ENCODE measurements at places on chromosomes 7 and 10.

DNA sequence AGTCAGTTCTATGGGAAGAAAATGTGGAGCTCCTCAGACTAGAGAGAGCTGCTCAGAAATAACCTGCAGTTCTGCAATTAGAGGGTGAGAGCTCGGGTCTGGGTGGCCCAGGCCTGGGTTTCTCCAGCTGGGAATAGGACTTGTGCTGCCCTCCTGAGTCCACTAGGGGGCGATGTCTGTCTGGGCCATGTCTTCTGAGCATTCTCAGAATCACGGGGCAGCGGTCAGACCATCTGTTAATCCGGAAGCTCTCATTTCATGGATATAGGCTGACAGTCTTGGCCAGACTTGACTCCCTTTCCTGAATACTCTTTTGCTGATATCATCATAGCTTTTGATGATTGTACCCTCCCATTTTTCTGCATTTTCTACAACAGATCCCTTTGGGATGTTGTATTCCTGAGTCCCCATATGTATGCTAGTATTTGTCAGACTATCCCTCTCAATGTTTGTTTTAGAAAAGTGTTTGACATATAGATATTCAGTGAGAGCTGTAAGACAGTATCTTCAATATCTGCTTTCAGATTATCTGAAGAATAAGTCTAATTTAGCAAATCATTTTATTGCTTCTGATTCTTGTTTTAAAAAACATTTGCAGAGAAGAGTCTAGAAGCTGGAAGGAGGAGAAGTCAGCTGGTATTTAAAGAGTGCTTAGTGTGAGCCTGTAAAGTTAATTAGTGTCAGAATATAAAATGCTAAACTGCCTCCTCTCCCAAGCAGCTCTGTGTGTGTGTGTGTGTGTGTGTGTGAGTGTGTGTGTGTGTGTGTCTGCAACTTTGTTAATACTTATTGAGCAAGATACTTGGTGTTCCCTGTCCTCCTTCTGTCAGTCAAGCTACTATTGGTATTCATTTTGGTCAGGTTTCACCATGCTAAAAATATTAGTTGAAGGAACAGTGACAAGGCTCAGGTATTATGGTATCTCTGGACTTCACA is 38.0 kb downstream of the STARD3NL start:
- DNase-seq: peak; percentile 74

DNA sequence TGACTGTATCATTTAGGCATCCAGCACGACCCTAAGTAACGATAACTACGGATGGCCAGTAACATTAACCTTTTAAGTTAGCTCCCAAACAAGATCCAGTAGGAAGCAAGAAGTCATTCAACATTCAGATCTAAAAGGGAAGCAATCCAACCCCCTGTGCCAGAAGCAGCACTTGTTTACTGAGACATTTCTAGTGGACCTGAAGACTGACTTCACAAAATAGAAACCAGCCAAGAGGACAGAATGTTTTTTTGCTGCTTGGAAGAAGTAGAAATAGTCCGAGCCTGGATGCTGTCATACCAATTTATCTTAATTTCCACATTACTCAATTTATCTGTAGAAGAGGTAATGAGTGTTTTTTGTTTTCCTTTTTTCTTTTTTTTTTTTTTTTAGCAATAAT is 88.0 kb upstream of the CTTNBP2 start:
- no peak for DNase-seq

GRCh38 chr7:17986851-17987250 is 40.8 kb downstream of the PRPS1L1 start:
- no peak for DNase-seq

GRCh38 chr10:78461333-78461732 is 427.7 kb downstream of the RPS24 start:
- DNase-seq: no peak

DNA sequence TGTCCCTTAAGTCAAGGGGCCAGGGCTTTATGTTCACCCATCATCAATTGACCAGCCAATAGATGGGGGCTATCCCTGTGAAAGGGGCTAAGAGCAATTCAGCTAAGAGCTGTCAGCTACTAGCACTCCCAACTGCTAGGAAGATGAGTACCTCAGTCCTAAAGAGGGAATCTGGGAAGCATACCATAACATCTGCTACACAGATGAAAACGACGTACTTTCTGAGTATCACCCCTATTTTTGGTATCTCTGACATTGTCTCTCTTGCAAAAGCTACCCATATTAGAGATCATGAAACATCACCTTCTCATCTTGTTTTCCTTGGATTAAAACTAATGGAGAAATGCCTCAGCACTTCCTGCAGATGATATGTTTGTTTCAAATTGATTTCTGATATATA is 7.5 kb upstream of the SMNDC1 start:
- no peak for DNase-seq

DNA sequence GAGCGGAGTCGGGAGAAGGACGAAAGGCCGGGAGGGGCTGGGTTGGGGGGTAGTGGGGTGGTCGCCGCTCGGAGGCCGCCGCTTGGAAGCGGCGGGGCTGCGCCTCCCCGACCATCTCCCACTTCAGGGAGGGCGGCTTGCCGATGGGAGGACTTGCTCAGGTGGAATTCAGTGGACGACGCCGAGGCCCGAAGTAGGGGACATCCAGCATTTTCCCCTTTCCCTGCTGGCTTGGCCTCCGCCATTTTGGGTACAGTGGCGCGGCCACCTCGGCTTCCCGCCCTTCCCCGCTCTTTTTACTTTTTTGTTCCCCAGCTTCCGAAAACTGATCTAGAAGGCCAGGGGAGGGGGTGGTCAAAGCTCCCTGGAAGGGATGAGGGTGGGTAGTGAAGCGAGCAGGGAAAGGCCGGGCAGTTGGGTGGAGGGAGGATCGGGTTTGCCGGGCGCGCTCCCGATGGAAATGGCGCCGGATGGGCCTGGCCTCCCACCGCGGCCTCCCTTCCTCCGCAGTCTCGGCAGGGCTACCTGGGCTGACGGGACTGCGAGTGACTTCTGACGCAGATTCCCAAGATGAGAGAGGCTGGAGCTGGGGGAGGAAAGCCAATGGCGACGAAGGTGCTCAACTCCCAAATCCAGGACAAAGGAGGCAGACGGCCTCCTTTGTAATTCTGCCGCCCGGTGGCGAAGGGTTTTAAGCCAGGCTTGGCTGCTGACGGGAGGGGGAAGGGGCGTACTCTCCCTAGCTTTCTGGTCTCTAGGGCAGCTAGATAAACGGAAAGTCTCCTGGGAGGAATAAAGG is at the start of gene PBLD:
Gene PBLD (minus strand): TSS at position 670 of the 799 bp plus-strand sequence. CDS start 26,084 bp downstream, outside the sequence.
- peak; percentile 69 for DNase-seq

GRCh38 chr7:37181550-37181932 is 267.1 kb downstream of the ELMO1 start:
- no peak for DNase-seq

GRCh38 chr7:30585675-30586074 is 9.0 kb upstream of the GARS1 start:
- DNase-seq: no peak

DNA sequence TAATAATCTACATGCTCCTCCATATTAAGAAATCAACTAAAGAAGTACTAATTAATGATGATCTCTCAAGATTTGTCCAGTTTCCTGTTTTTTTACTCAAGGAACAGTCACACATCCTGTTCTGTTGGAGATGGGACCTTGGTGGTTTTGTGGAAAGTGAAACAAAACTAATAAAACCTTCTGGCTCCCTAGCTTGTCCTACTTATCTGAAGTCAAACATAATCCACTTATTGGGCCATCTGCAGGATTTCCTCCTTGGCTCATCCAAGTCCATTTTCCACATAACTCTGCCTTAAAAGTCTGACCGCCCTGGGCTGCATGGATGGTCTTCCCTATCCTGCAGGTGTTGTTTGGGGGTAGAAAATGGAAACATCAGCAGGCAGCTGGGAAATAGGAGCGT is 39.4 kb upstream of the TARP start:
- no peak for DNase-seq

GRCh38 chr7:158431941-158432347 is 155.7 kb downstream of the PTPRN2 start:
- DNase-seq: no peak

GRCh38 chr7:78020136-78020873 is 221.7 kb downstream of the PHTF2 start:
- peak; percentile 58 for DNase-seq

DNA sequence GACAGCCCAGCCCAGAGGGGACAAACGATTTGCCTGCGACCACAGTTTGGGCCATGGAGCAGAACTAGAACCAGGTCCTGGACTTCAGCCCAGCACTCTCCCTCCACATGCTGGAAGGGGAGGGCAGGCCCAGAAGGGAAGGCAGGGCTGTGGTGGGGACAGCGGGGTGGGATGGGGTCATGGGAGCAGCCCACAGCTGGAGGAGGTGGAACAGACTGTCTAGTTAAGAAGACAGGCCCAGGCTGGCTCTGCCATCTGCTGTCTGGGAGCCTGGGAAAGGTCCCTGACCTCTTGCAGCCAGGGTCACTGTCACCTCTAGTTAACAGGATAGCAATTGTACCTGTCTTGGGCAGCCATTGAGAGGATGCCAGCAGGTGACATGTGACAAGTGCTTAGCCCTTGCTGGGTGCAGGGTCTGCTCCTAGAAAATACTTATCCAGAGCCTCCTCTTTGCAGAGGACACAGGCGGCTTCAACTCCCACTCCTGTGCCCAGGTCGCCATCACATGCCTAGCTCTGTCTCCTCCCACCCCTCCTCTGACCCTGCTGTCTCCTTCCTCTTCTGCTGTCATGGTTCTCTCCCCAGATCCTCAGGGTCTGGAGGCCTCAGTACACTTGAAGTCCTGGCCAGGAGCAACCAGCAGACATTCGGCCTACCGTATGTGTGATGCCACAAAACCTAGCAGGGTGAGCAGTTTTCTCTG is 37.0 kb upstream of the CHST15 start:
- DNase-seq: no peak

- DNase-seq: no peak
These were observed 221.0 kb upstream of the KLF14 start for GRCh38 chr7:130954918-130955564.

DNA sequence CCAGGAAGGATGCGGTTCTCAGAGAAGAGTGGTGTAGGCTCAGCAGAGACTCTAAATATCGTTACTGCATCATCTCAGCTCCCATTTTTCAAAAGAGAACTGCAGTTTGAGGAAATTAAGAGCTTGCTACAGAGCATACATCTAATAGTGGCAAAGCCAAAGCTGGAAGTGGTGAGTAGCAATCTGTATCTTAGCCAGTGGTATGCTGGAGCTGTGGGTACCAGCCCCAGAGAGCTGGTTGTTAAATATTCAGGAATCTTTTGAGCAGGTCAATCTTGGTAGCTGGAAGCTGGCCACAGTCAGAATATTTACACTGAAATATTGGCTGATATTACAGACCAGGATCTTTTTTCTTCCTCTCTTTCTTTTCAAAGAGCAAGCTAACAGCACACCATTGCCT is 88.4 kb upstream of the STEAP1B start:
- DNase-seq: no peak

- no peak for DNase-seq
These were observed 1189.0 kb upstream of the LRRN3 start for GRCh38 chr7:109901926-109902325.

GRCh38 chr7:64643566-64643965 is 22.4 kb upstream of the ZNF107 start:
- no peak for DNase-seq

DNA sequence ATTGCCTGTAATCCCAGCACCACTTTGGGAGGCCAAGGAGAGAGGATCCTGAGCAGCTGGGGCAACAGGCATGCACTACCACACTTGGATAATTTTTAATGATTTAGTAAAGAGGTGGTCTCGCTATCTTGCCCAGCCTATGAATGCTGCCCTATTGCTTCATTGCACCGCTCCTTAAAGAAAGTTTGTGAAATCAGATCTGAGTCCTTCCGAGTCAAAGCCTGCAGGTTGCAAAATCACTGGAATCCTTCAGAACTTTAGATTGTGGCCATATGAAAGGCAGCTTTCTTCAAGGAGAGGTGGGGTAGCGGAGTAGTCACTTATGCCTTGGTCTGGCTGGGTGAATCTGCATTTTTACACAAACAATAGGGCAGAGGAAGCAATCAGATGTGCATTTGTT is 166.3 kb downstream of the ARHGAP12 start:
- no peak for DNase-seq

DNA sequence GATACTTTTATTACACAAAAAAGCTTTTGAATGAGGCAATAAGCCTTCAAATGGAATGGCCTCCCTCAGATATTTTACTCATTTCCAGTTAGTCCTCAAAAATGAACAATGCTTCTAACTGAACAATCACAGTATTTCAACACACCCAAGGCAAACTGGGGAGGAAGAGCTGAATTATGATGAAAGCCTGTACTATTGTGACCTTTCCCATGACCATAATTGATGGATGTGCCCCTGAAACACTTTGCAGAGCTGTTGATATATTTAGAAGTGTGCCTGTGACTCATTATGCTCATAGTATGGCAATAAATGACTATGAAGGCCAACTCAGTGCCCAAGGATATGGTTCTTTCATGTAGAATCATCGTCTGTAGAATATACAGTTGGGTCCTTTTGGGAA is 248.1 kb downstream of the AHR start:
- DNase-seq: no peak

DNA sequence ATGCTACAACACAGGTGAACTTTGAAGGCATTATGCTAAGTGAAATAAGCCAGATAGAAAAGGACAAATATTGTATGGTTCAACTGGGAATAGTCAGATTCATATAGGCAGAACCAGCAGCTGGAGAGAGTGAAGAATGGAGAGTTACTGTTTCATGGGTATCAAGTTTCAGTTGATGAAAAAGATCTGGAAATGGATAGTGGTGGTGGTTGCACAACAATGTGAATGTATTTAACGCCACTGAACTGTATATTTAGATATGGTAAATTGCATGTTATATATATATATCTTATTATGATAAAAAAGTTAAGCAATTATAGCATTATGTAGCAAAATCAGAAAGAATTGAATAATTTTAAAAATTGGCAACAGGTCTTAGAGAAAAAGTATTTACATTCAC is 3.9 kb downstream of the LMBR1 start:
- no peak for DNase-seq

GRCh38 chr10:127798111-127798510 is 61.1 kb downstream of the FOXI2 start:
- no peak for DNase-seq

DNA sequence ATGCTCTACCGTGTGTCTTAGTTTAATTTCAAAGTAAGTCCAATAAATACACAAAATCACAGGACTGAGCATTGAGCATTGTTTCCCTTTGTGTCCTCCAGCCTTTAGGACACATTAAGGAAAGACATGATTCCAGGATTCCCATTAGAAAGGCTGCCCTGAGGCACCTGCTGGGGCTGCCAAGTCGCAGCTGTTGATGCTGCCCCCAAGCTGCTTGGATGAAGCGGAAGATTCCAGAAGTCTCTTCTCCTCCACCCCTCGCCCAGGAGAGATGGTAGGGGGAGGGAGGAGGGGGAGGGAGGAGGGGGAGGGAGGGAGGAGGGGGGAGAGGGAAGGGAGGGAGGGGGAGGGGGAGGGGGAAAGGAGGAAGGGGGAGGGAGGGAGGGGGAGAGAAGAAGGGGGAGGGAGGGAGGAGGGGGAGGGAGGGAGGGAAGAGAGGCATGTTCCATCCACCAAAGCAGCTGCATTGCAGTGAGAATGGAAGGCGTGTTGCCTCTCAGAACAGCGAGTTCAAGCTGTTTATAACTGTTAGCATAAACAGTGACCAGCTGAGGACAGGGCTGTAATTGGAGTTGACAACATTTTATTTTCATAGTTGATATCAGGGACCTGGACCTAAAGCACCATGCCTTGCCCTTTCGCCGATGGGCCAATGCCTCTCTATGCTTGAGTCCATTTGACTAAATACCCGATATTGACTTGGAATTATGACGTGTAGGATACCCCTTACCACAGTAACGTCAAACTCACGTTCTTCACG is 67.3 kb downstream of the DIP2C start:
- no peak for DNase-seq

Measured in NT2/D1 (cell line).